ENCODE measurements at places on chromosomes 11 and 22.

GRCh38 chr11:76805206-76805913, 22.2 kb downstream of the TSKU start:
- DNase-seq = no peak

DNA sequence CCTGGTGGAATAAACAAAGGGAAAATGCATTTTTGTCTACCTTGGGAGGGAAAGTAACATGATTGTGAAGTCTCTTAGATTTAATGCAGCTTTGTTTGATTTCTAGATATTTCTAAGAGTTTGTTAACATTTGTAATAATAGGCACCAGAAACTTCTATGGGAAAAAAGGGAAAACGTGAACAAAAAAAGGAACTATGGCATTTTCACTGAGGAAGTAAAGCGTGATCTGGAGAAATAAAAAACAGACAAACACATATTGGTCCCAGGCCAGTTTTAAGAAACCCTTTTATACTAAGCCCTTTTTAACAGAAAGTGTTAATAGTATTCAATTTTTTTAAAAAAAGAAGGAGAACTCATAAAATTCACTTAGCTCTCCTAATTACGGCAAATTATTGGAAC, 6.9 kb upstream of the MS4A7 start:
- no peak for DNase-seq

DNA sequence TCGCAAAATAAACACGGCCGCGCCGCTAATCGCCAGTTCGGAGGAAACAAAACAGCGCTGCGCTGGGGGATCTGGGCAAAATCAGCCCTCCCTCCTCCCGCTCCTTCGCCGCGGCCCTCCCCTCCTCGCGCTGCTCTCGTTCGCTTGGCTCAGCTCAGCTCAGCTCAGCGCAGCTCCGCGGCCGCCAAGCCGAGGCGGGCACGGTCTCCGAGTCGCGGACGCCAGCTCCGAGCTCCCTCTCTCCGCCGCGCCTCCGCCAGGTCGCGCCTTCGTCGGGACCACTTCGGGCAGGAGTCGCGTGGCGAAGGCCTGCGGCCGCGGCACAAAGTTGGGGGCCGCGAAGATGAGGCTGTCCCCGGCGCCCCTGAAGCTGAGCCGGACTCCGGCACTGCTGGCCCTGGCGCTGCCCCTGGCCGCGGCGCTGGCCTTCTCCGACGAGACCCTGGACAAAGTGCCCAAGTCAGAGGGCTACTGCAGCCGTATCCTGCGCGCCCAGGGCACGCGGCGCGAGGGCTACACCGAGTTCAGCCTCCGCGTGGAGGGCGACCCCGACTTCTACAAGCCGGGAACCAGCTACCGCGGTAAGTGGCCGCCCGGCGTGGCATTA, at the start of gene SPON1:
Gene SPON1, plus strand, starts transcription at position 162 of the 607 bp plus-strand sequence. Its CDS starts 182 bp downstream, at position 344.
- DNase-seq = peak; percentile 57

DNA sequence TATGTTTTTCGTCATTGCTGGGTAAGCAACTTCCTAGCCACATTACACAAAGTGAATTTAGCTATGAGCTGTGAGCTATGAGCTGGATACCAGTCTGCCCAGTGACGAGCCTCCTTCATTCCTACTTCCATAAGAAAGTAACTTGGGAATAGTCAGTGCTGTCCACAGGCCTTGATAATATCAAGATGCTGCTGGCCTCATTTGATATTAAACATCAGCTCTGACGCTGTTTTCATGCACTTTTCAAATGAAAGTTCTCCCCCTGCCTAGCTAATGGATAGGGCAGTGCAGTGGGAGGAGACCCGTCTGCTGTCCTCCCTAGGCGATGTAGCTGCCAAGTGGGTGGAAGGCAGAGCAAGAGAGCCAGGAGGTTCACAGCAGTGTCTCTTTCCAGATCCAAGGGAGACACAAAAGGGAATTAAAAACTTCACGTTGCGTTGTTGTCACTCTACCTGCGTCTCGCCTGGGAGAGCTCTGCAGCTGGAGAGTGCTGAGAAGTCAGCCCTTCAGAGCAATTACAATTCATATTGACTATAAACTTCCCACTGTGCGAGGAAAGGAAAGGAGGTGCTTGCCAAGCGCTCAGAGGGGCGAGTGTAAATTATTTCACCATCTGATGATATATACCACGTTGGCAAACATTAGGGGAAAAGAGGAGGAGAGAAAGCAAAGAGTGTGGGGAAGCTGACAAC, 861.4 kb downstream of the NTM start:
- DNase-seq = no peak

- DNase-seq = peak; percentile 17
Measured at GRCh38 chr22:27719535-27720227, 81.9 kb downstream of the MN1 start.

DNA sequence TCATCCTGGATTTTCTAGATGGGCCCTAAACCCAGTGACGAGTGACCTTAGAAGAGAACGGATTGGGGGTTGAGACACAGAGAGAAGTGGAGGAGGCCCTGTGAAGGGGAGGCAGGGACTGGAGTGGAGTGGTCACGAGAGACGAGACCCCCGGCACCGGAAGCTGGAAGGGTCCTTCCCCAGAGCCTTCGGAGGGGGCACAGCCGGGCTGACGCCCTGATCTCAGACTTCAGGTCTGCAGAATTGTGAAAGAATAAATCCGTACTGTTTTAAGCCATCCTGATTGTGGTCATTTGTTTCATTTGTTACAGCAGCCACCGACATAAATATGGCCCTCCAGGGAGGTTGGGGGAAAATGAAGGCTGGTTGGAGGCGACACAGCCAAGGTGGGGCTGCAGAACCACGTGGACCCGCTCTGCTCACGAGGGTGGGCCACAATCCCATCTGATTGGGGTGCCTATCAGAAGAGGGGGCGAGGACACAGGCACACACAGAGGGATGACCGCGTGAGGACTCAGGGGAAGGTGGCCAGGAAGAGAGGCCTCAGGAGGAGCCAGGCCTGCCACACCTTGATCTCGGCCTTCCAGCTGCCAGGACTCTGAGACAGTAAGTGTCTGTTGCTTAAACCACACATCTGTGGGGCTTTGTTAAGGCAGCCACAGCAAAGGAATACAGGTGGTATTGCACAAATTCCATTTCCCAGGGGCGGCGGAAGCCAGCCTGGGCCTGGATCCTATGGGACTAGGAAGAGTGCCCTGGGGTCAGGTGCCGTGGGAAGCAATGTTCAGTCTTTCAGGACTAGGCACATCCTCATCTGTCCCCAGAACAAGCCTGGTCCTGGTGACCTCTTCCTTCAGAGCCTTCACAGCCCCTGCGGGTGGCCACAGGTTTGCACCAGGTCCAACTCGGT, 73.3 kb upstream of the SHANK2 start:
- DNase-seq = no peak

GRCh38 chr11:91219535-91219934, 996.7 kb upstream of the CHORDC1 start:
- DNase-seq = no peak

DNA sequence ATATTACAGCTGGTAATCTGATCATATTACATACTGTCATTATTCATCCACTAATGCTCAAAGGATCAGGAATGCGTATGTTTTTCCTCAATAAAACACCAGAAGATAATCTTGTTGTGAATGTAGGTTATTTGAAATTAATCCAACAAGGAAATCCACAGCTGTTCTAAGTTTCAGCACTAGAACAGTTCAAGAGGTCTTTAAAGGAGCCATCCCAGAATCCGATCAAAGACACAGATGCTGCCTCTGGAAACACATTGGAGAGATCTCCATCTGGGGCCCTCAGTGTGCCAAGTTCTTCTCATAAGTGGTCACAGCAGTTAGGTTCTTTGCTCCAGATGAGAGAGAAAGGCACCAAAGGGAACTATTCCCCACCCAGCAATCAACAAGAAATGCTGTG, 1955.1 kb upstream of the RAG2 start:
- DNase-seq = no peak

GRCh38 chr11:60937144-60937527, 12.9 kb downstream of the TMEM132A start:
- DNase-seq = no peak

DNA sequence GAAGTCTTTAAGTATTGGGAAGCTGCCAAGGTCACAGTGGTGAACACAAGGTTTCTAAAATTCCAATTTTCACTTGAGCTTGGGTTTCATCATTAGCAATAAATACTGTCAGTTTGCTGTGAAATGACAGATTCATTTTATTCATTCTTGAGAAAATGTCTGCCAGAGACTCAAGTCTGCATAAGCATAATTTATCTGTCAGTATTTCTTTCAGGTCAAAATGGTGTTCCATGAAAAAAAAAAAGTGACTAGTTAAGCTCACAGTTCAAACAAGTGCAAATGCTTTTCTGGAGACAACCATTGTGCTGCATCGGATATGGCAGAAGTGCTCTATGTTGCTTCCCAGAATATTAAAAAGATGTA, 8.1 kb upstream of the GDPD5 start:
- no peak for DNase-seq

DNA sequence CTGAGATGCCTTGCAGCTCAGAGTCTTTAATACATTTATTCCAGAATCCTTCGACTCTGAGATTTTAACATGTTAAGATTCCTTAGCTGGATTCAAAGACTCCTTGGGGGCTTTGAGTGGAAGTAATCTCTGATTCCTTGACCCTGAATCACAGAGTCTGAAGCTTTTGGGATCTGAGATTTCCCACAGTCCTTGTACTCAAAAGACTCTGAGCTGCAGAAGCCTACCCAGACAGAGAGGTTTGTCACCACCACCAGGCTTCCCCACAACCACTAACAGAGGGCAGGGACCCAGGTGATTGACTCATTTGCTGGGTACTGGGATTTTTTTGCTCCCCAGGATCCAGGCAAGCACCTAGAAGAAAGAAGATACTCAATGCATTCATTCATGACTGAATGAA, 1.4 kb upstream of the SERPINH1 start:
- DNase-seq = peak; percentile 33

DNA sequence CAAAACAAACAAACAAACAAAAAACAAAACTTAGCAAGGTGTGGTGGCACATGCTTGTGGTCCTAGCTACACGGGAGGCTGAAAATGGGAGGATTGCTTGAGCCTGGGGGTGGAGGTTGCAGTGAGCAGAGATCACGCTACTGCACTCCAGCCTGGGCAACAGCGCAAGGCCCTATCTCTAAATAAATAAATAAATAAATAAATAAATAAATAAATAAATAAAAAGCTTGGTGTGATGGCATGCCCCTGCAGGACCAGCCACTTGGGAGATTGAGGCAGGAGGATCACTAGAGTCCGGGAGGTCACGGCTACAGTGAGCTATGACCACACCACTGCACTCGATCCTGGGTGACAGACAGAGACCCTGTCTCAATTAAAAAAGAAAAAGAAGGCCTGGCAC, 9.0 kb upstream of the STARD10 start:
- DNase-seq = no peak

- peak; percentile 13 for DNase-seq
Measured at GRCh38 chr11:11814614-11815452, 26.9 kb upstream of the USP47 start.

DNA sequence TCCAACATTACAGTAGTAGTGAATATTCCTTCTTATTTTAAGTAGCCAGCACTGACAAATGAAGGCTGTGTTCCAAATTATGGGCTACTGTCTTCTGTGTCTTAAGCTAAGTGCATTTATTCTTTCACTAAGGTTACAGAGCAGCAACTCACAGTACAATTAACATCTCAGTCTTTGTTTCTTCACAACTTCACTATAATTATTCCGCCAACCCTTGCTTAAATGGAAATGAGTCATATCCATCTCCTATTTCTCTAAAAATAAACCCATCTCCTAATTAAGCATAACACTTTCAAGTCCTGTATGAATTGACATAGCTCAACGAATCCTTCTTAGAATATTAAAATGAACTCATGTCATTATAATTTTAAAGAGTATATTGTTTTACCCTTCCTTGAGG, 6.7 kb downstream of the ETS1 start:
- DNase-seq = no peak

- no peak for DNase-seq
Measured at GRCh38 chr11:20362481-20362880, 1.0 kb upstream of the HTATIP2 start.

- no peak for DNase-seq
Measured at GRCh38 chr11:74670171-74670570, 61.1 kb downstream of the CHRDL2 start.

- DNase-seq = peak; percentile 56
Measured at GRCh38 chr22:43036282-43036829, 21.4 kb upstream of the PACSIN2 start.

Measured in kidney tubule cell (primary cell).